Cortex of kidney (tissue), 1 donor: ENCODE measurements at places on chromosomes 5 and 9.

- DNase-seq = no peak
Observed at GRCh38 chr9:125959951-125960619, 212.9 kb downstream of the PBX3 start.

GRCh38 chr9:124050955-124051354 lies 39.4 kb downstream of the LHX2 start:
- DNase-seq = no peak

GRCh38 chr5:97627272-97627671 lies 444.2 kb upstream of the RIOK2 start:
- DNase-seq = no peak

DNA sequence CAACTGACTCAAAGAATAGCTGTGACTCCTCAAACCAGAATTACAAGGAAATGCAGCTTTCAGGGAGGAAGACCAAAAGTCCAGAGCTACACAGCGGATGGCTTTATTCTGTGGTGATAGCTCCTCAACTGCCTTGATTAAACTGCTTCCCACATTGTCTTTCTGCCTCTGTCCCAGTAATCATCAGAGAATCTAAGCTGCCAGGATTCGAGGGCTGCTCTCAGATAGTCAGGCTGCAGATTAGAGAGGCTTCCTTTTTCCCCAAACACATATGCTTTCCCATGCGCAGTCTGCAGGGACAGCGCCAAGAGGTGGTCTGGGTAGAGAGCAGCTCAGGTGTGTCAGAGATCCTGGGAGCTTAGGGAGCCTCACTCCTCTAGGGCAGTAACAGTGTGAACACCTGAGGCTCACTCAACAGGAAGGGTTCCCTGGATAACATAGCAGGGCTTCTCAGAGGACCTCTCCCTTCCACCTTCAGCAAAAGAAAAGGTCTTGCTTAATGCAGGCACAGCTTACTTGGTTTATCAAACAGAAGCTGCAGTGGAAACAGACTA lies 439.9 kb upstream of the TLE4 start:
- DNase-seq = no peak

DNA sequence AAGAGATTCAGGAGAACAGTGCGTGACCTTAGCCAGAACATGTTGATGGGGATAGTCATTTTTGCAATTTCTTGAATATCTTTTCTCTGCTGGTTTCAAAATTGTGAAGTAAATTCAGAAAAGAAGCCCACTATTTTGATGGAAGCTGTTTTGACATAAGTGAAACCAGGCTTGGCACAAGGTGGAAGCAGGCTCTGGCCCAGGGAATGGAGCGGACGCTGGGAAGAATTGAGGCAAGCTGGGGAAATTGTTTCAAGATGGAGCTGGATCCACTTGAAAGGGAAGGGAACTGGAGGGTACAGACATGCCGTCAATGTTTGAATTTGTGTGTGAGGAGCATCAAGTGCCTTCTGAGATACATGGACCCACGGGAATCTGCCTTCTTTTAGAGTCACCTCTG lies 207.2 kb downstream of the GOLPH3 start:
- no peak for DNase-seq

GRCh38 chr5:140403613-140404012 lies 2.0 kb downstream of the ANKHD1 start:
- no peak for DNase-seq

GRCh38 chr9:8424786-8425410 lies 625.3 kb upstream of the DMAC1 start:
- DNase-seq = no peak

DNA sequence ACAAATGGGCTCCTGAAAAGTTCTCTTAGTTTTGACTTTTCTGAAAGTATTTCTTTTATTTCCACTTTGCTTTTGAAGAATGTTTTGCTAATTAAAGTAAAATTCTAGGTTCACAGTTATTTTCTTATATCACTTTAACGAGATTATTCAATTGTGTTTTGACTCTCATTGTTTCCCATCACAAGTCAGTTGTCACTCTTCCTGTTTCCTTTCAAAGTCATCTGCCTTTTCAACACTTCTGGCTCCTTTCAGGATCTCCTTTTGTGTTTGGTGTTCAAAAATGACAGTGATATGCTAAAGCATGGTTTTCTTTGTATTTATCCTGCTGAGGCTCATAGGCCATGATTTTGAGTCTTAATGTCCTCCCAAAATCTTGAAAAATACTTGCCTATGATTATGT lies 235.4 kb upstream of the TAS2R1 start:
- no peak for DNase-seq

- DNase-seq = no peak
Observed at GRCh38 chr5:139517683-139518564, 35.4 kb upstream of the STING1 start.

GRCh38 chr5:87412630-87413342 lies at the start of gene CCNH:
Gene CCNH, minus strand, starts transcription at chr5:87412930. Its CDS starts 136 bp downstream, at chr5:87412794.
- peak; percentile 41 for DNase-seq

DNA sequence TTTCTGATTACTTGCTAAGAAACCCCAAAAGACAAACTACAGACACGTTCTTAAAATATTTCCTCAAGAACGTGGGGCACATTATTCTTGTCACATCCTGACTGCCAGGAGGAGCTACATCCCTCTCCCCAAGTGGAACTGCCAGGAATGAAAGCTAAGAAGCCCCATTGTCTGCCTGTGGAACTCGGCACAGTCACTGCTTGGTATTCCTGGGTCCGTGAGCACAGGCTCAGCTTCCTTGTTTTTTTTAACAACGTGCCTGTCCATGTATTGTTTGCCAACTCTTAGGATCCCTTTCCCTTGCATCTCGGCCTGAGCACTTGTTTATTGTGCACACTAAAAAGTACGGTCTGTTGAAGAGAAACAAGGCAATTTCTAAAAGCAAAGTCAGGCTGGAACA lies 47.0 kb upstream of the SELENOP start:
- no peak for DNase-seq

DNA sequence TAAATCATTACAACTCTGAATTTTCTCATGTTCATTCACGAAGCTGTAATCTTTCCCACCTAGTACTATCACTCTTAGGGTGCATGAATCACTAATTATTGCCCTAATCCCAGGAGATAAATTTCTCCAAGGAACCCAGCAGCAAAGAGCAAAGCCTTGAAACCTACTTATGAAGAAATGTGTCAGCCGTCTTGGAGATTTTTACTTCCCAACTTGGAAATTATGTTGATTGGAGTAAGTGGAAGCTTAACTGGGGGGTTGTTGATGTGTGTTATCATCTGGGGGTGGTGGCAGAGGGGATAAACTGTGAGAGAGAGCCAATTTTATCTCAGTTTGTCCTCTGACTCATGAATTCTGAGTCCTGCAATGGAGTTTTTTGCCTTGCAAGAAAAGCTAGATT lies 440.5 kb upstream of the WWC1 start:
- DNase-seq = no peak

- DNase-seq = no peak
Observed at GRCh38 chr9:130662099-130662969, 2.1 kb upstream of the PRDM12 start.

DNA sequence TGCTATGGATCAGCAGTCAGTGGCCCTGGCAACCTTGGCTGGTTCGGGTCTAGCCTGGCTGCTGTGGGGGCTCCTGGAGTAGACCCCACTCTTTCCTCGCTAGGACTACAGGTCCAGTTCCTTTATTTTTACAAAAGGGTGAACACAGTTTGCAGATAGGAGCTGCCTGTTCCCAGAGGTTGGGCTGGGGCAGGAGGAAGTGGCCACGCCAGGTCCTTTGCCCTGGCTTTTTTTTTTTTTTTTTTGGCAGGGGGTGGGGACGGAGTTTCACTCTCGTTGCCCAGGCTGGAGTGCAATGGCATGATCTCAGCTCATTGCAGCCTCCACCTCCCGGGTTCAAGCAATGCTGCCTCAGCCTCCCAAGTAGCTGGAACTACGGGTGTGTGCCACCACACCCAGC lies 7.9 kb downstream of the SLC2A6 start:
- no peak for DNase-seq

DNA sequence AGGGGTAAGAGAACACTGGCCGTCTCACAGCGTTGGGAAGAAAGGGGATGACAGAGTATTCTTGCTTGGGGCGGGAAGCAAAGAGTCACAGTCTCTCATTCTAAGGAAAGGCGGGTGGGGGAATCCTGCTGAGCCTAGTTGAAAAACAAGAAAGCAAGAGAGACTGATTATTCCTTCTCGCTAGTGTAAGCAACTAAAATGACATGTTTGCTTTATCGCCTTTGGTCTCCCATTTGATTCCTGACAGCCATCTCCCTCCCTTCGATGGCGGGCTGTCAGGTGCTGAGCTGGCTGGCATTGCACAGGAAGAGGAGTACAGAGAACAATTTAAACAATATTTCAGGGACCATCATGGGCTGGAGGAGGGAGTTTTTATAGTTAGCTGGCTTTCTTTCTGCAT lies 331.3 kb downstream of the ASTN2 start:
- no peak for DNase-seq

DNA sequence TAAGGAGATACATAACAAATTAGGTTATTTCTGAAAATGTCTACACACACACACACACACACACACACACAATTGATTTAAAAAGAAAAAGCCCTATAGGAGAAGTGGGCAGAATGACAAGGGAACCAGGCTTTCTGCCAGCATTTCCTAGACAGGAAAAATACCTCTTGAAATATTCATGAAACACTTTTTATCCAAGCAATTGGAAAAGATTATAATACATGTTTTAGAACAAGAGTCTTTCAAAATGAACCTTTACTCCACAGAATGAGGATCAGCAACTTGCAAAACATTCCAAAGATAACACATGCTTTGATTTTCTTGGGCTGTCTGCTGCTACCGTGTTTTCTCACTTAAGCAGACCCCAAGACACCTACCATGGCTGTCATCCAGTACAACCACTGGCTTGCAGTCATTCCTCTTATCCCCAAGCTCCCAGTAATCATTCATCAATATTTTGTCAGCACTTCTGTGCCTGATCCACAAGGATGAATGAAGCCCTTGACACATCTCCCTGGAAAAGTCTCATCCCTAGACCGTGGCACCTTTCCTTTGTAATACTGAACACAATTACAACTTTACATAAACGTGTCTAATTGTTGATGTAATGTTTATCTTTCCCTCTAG lies 717.1 kb upstream of the ZNF608 start:
- no peak for DNase-seq

DNA sequence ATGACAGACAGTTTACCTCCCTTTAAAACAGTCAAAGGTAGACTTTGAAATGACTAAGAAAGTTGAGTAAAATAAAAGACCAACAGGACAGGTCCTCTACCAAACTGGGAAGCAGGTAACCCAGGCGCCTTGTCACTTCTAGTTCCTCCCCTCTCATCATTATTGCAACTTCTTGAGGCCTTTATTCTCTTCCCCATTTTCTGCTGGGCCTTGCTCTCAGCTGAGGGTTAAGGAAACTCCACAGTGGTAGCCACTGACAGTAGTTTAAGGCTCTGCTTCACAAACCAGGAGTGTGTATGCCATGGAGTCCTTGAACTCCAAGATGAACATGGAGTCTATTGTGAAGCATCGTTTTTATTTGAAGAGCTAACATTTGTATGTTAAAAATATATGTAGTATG lies 36.9 kb upstream of the TCERG1 start:
- no peak for DNase-seq
